ENCODE measurements at places on chromosomes 16 and 17. TPM values are rescaled to one million over a fixed set of nuclear protein-coding genes. Genes with fewer than 3 reads are reported as not detected.

ACSM5 gene
- 5.6 TPM for total RNA-seq

TEX14 gene
- total RNA-seq = under 0.01 TPM

PRMT7 gene
- total RNA-seq = 32.5 TPM

PRCD gene
- 0.39 TPM for total RNA-seq

MYO1C gene
- 171 TPM for total RNA-seq

SAMD14 gene
- 2.8 TPM for total RNA-seq

PSMC5 gene
- total RNA-seq = 66.0 TPM

AIPL1 gene
- total RNA-seq = not detected

UTS2R gene
- not detected for total RNA-seq

HNF1B gene
- total RNA-seq = not detected

FSCN2 gene
- total RNA-seq = 0.76 TPM

NEK8 gene
- 2.1 TPM for total RNA-seq

KRTAP3-1 gene
- not detected for total RNA-seq

CHCT1 gene
- not detected for total RNA-seq

MYH1 gene
- total RNA-seq = not detected

LRRC75A gene
- 1.2 TPM for total RNA-seq

P2RX1 gene
- total RNA-seq = not detected

DYNC1LI2 gene
- total RNA-seq = 101 TPM

KRT12 gene
- not detected for total RNA-seq

SMARCD2 gene
- 62.8 TPM for total RNA-seq

TERB1 gene
- under 0.01 TPM for total RNA-seq

ADAD2 gene
- total RNA-seq = not detected

CDH15 gene
- under 0.01 TPM for total RNA-seq

SLC35G6 gene
- not detected for total RNA-seq

KRT28 gene
- not detected for total RNA-seq

HS3ST4 gene
- 0.13 TPM for total RNA-seq

KCNJ12 gene
- 0.25 TPM for total RNA-seq

C17orf113 gene
- 0.25 TPM for total RNA-seq

CLEC3A gene
- not detected for total RNA-seq

HEXIM2 gene
- 3.2 TPM for total RNA-seq

C16orf95 gene
- 2.8 TPM for total RNA-seq

ZP2 gene
- not detected for total RNA-seq

RHBDL1 gene
- total RNA-seq = 0.25 TPM

AANAT gene
- total RNA-seq = not detected

SLC26A11 gene
- total RNA-seq = 9.5 TPM

OTOP2 gene
- not detected for total RNA-seq

TMEM92 gene
- total RNA-seq = under 0.01 TPM

MAFG gene
- 19.0 TPM for total RNA-seq

PRR35 gene
- total RNA-seq = not detected

GALR2 gene
- total RNA-seq = under 0.01 TPM

SAT2 gene
- 27.6 TPM for total RNA-seq

KRT31 gene
- not detected for total RNA-seq

MYH13 gene
- not detected for total RNA-seq

C1QTNF1 gene
- 10.7 TPM for total RNA-seq

C16orf92 gene
- not detected for total RNA-seq

MT1F gene
- total RNA-seq = 0.51 TPM

TMED6 gene
- not detected for total RNA-seq

MEIOB gene
- total RNA-seq = not detected

TMC5 gene
- under 0.01 TPM for total RNA-seq

TEX19 gene
- not detected for total RNA-seq

Measured in dermis microvascular lymphatic vessel endothelial cell (primary cell).